ENCODE measurements at places on chromosomes 1 and 21.
A peak's percentile ranks its signal among the peaks of the same experiment; 100 is the strongest.

DNA sequence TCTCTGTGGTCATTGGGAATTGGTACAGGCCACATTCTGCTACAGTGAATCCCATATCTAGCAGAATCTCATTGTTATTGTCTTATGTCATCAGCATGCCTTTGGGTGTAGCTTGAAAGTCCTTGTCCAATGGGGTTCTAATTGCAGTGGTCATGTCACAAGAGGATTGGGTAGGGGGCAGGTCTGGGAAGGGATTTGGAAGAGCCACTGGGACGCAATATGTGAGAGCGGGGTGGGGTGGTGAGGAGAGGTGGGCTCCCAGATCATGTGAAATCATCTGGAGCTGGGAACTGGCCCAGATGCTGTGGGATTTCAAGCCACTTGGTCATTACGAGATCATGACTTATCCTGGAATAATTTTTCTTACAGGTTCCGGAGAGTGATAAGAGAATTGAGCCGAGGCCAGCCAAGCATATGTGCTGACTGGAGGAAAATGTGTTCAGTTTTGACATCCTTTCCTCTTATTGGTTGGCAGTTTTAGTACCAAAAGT is 16.3 kb downstream of the CNIH3 start:
- DNase-seq = no peak

GRCh38 chr21:43193088-43193650 is 24.4 kb downstream of the CRYAA start:
- DNase-seq = no peak

GRCh38 chr1:245155272-245156040 is 671 bp downstream of the KIF26B start:
- no peak for DNase-seq

DNA sequence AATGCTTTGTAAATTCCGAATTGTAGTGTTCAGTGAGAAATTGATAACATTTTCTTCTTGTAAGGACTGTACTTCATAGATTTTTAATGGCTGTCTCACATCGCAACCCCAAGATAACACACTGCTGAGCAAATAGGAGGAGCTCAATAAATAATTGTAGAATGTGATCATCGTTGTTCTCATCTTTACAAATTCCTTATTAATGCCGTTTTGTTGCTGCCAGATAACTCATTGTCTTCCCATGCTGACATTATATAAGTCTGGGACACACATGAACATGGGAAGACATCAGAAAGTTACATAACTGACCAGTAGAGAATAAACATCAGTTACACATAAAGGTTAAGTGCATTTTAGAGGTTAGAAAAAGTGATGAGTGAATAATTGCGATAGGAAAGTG is 46.4 kb upstream of the TSPAN2 start:
- no peak for DNase-seq

- no peak for DNase-seq
Observed at GRCh38 chr1:216739793-216740192, 16.6 kb upstream of the ESRRG start.

DNA sequence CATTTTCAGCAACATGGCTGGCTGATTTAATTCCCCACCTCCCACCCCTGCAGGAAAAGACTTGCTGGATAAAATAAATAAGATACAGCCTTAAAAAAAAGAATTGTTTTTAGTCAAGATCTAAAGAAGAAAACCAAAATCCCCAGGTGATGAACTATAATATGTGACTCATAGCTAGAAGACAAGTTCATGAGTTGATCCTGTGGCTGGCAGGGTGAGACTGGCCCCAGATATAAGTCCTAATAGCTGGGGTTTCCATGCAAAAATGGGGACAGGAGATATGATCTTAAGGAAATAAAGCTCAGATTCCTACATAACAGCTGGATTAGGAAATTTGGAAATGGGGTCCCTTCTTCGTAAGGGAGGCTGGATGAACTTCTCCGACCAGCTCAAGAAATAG is 21.9 kb upstream of the RGSL1 start:
- DNase-seq = no peak

DNA sequence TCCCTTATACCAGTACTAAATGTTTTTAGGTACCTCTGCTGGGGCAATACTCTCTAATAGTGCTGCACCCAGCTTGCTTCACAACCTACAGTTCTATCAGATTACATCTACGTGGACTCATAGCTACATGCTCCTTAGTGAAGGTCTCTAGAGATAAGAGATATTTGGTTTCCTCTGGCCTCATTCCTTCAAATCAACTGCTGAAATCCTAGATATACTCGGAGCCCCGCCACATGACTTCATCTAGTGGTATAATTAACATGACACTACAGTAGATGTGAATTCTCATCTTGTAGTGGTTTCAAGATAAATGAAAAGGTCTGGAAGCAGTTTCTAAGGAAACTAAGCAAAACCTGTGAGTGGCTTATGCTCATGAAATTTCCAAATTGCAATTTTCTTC is 115.4 kb downstream of the SMYD2 start:
- no peak for DNase-seq

DNA sequence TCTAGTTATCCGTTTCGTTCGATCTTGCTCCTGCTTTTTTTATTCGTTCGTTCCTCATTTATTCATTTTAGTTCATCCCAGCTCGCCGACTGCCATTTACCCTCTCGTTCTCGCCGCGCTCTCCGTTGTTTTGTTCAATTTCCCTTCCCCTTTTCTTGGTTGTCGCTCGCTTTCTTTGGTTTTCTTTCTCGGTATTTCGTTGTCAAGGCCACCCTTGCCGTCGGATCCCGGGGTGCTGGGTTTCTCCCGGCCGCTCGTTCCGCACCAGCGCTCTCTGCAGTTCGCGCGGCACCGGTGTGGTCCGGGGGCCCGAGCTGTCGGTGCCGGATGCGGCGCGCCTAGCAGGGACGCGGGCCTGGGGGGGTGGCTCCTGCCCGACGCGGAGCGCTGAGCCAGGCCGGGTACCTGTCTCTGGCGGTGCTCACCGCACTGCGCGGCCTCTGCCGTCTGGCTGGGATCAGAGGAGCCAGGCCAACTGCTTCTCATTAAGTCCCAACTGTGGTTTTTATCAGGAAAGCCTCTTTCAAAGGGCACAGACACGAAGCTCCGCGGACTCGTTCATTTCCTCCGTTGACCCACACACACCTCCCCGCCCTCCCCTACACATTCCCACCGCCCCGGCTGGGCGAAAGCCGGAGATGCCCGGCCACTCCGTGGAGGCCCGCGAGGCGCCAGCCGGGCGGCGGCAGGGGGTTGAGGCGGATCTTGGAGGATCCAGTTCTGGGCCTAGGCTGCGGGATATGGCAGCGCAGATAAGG is 1.6 kb downstream of the ALX3 start:
- DNase-seq = no peak

DNA sequence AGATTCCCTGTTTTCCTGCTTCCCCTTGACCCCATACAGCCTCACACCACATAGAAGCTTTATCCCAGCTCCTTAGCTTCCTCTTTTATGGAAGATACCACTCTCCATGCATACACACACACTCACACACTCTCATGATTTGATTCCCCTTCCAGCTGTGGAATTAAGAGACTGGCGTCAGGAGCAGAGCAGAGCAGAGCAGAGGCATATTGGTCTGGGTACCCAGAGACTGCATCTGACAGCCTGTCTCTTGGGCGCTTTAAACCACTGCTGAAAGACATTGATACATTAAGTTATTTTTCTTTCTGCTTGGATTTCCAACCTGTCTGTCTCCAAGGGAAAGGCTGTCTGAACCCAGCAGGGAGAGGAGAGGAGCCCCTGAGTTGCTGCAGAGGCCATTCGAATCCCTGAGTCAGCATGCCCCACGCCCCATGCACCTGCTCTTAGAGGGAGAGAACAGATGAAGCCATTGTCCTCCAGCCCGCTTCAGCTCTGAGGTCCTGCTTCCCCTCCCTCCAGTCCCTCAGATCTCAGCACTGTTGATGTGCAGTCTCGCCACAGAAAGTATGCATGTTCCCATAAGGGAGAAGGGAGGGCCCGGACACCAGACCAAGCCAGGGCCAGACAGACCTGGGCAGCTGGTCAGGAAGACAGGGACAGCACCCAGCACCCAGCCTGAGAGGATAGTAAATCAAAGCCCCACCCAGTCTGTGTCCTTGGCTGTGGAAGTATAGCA is 66.7 kb upstream of the GJB5 start:
- DNase-seq = peak; percentile 46

- DNase-seq = no peak
Observed at GRCh38 chr1:52814465-52814864, 28.1 kb upstream of the ZYG11A start.

DNA sequence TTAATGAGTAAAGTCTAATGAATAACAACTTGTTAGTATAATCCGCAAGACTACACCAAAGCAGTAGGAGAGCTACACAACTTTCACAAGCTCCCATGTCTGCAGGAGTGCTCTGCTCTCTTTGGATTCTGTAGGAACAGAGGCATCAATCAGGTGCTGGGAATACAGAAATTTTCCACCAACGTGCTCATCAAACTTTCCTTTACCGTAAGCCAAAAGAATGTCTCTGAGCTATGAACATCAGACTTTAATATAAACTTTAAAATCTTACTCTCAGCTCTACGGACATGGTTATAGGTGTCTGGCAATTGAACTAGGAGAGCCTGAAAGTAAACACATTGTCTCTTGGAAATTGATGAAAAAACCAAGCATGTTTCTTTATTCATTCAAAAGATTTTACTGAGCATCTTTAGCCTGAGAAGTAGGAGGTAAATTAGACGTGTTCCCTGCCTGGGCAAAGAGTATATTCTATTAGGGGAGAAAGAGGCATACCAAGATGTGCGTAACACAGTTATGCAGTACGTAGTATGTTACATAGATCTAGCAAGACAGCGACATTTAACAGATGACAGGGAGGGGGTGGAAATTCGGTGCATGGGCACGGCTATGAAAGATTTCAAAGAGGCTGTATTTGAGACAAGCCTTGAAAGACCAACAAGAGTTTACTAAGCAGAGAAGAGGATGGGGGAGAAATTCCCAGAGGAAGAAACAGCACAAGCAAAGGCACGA is 85.2 kb downstream of the TM2D1 start:
- no peak for DNase-seq

DNA sequence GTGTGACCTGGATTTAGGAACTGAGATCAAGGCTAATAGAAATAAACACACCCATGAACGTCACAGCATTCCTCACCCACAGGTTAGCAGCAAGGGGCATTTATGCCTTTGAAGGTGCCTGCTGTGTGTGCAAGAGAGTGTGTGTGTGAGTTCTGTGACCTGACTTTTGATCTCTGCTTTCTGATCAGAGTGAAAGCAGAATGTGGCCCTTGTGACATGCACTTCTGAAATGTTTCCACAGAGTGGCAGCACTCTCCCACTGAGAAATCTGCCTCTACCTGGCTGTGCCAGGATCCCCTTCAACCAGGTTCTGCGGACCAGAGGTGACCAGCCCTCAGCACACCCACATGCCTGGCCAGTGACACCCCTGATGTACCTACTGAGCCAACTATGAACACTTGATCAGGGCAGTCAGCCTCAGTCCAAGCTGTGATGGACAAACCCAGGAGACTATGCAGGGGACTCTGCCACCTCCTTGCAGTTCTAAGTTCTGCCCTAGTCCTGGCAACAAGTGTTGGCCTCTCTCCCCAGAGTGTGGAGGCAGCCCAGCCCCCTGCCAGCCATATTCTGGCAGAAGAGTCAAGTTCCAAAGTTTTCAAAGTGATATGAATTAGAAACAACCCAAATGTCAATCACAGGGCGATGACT is 41.0 kb downstream of the RXRG start:
- DNase-seq = peak; percentile 43

DNA sequence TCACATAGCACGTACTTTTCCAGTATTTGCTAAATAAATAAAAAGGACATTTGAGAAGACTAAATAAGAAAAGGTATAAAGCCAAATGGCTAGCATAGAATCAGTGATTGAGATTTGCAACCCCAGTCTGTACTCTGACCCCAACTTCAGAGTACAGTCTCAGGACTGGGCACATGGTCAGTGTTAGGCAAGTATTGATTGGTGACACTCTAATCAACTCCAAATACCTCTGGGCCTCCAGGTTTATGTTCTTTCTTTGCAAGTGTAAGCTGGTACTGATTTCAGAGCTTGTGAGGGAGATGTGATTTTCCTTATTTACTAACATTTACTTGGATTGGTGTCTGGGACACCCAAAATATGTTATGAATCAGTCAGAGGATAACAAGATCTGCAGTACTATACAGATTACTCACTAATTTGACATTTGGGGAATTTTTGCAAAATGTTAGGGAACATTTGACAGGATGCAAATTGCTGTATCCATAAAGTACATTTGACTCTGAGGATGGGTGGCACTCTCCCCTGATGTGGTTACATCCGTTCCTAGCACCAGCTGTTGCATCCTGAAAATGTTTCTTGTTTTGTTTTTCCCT is 34.2 kb downstream of the LMO4 start:
- no peak for DNase-seq

Measured in NCI-H774 (cell line).